Liver (tissue), 10 donors: ENCODE measurements at places on chromosomes 6 and 20. TPM values are rescaled to one million over a fixed set of nuclear protein-coding genes. Genes with fewer than 3 reads are reported as not detected.

DNA sequence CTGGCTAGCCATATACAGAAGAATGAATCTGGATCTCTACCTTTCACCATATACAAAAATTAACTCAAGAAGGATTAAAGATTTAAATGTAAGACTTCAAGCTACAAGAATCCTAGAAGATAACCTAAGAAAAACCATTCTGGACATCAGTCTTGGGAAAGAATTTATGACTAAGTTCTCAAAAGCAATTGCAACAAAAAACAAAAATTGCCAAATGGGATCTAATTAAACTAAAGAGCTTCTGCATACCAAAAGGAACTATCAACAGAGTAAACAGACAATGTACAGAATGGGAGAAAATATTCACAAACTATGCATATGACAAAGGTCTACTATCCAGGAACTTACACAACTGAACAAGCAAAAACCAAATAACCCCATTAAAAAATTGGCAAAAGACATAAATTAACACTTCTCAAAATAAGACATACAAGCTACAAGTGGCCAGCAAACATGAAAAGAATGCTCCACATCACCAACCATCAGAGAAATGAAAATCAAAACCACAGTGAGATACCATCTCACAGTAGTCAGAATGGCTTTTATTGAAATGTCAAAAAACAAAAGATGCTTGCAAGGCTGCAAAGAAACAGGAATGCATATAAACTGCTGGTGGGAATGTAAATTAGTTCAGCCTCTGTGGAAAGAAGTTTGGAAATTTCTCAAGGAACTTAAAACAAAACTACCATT lies 66.8 kb upstream of the RSPO3 start:
- H3K36me3 ChIP-seq = no peaks in the 10 kb centered on the region
- DNase-seq = no peak
- H3K4me1 ChIP-seq = no peaks in the 10 kb centered on the region
- H3K4me3 ChIP-seq = no peak overlapping the region
- no peaks in the 10 kb centered on the region for H3K27me3 ChIP-seq
- no peak overlapping the region for H3K27ac ChIP-seq

DNA sequence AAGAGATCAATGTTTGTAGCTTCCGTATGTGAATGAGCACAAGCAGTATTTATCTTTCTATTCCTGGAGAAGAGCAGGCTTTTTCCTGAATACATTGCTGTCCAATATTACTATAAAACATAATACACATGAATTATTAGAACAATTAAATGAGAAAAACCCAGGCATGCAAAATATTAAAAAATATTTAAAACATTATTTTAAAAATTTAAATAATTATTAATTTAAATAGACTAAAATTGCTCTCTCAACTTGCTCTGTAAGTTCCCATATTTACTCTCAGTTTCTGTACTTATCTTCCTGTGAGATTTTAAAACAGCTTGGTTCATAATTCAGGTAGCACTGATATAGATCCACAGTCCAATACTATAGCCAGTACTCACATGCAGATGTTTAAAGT lies 97.0 kb downstream of the PLCB1 start:
- no peaks in the 10 kb centered on the region for H3K36me3 ChIP-seq
- no peaks in the 10 kb centered on the region for H3K4me1 ChIP-seq
- H3K4me3 ChIP-seq = no peak overlapping the region
- no peaks in the 10 kb centered on the region for H3K27me3 ChIP-seq

GRCh38 chr6:161033667-161034066 lies 42.1 kb downstream of the MAP3K4 start:
- H3K4me1 ChIP-seq = no peaks in the 10 kb centered on the region
- no peak for DNase-seq
- H3K27me3 ChIP-seq = no peaks in the 10 kb centered on the region
- H3K27ac ChIP-seq = no peak overlapping the region

DNA sequence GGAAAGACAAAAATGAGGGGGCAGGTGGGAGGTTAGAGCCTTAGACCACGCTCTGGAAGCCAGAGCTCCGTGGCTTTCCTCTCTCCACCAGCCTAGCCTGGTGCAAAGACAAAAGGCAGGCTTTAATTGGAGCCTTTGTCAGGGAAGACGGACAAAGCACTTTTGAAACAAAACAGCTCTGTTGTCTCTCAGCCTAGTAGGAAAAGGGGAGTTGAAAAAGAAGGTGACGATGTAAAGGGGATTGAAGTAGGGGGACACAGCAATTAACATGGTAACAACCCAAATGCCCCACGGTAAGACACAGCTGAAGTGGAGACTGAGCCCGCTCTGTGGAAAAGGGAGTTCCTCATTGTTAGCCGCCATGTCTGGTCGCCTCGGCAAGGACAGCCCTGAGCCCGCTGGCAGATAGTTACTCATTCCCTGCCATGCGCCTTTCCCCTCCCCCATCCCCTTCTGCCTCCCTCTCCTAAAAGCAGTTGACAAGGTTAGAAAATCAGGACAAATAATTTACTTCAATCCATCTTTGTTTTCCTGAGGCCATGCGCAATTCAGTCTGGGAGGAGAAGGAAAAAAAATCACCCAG lies 93.0 kb downstream of the TCP11 start:
- no peak for DNase-seq
- no peak overlapping the region for H3K4me3 ChIP-seq
- H3K27ac ChIP-seq = peak overlapping the region; percentile 79
- no peaks in the 10 kb centered on the region for H3K27me3 ChIP-seq
- no peaks in the 10 kb centered on the region for H3K36me3 ChIP-seq

DNA sequence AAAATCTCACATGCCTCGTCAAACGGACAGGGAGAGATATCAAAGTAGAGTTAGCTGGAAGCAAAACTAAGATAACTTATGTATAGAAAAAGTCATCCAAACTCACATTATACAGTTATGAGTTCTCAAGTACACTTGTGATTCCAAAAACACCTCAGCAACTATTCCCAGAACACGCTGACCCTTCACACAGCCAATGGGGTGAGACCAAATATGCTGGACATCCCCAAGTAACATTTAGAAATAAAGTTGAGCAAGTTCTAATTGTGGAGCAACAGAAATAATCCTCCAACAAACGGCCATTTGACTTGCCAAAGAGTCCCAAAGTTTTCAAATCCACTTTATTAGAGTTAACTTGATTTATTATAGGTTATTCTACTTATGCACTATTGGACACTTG lies 52.4 kb downstream of the LY86 start:
- no peaks in the 10 kb centered on the region for H3K4me1 ChIP-seq
- no peak overlapping the region for H3K4me3 ChIP-seq
- H3K27ac ChIP-seq = no peak overlapping the region
- DNase-seq = no peak

- no peak overlapping the region for H3K27ac ChIP-seq
- H3K27me3 ChIP-seq = no peaks in the 10 kb centered on the region
- H3K36me3 ChIP-seq = no peaks in the 10 kb centered on the region
- no peaks in the 10 kb centered on the region for H3K4me1 ChIP-seq
- DNase-seq = no peak
Measured at GRCh38 chr6:113662688-113663333, 194.3 kb upstream of the MARCKS start.

SAMD5 gene
- total RNA-seq = 2.7 TPM

HLA-DPA1 gene
- 27.3 TPM for total RNA-seq

COX7A2 gene
- total RNA-seq = 279 TPM
